Right renal pelvis (tissue), 4 donors: ENCODE measurements at places on chromosomes 16 and 17. TPM values are rescaled to one million over a fixed set of nuclear protein-coding genes. Genes with fewer than 3 reads are reported as not detected.

- DNase-seq: no peak
Measured at GRCh38 chr16:22763437-22764080, 50.4 kb upstream of the HS3ST2 start.

DNA sequence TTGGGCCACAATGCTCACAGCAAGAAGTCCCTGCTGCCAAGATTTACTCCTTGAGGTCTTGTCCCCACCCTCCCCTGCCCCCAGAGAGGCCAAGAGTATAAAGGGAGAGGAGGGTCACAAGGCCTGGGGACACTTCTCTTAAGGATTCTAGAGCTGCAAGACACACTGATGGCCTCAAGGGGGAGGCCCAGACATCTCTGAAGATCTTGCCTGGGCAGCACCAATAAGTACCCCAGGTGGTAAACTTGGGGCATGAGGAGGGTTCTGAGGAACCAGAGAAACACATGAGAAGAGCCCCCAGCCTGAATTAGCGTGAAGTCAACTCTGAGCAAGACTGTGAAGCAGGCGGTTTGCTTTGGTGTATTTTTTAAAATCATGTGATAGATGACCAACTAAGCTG is 26.8 kb upstream of the MTMR4 start:
- no peak for DNase-seq

Gene CX3CL1
- polyA plus RNA-seq: 30.3 TPM

DNA sequence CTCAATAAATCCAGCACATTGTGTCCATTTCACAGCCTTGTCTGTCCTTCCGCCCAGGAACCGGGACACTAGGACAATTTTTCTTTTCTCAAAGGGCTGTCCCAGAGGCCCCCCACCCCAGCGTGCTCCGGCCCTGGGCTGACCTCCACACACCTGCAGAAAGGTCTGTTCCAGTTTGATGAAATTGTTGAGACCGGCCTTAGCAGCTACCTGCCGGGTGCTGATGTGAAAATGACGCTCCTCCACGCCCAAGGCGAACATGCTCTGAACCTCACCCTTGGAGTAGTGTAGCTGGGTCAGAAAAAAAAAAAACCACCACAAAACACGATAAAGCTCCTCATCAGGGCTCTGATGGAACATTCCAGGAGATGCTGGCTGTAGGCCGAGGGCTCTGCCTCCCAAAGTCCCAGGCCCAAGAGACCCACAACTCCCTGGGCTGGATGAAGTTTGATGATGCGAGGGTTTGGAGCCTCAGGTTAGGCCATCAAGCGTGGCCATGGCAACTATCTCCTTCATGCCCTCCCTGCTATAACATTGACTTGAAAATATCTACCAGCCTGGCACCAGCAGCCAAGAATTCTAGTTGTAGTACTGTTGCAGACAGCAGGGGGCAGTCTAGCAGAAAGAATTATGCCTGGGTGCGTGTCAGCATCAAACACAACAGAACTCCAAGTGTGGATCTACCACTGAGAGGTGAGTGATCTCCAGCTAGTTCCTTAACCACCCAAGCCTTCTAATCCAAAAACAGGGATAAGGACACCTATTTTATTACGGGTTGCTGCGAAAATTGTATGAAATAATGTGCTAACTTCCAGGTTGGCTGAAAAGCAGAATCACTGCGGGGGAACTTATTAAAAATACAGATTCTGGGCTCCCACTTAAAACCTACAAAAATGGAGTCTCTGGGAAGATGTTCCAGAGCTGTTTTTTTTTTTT is 62.1 kb downstream of the RMI2 start:
- no peak for DNase-seq

DNA sequence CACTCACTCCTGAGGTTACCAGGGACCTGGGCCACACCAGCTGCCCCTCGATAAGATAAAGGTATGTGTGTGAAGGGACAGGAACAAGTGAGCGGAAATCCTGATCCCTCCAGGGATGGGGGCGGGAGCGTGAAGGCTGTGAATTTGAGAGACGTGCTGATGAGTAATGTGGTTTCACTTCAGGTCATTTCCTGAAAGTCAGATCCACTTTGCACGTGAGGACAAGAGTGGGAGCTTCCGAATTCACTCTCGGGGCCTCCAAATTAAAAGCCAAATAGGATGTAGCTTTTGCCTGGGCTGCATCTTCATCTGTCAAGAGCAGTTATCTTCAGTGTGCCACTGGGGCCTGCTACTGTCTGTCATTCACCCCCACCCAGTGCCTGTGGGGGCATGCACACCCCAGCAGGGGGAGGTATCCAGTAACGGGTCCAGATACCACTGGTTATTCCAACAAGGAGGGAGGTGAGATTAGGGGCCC is 87.4 kb upstream of the LHX1 start:
- DNase-seq: no peak

Gene MFAP4
- polyA plus RNA-seq: 199 TPM

GRCh38 chr17:78329263-78330059 is 30.4 kb downstream of the SOCS3 start:
- no peak for DNase-seq

GRCh38 chr17:17837380-17837821 is 615 bp upstream of the SREBF1 start:
- no peak for DNase-seq

- DNase-seq: no peak
Measured at GRCh38 chr17:75773808-75774470, 8.9 kb upstream of the GALK1 start.

Gene TAC4
- polyA plus RNA-seq: 0.17 TPM

GRCh38 chr17:69760562-69760961 is 314.5 kb upstream of the KCNJ16 start:
- no peak for DNase-seq

Gene CHD9NB
- 10.7 TPM for polyA plus RNA-seq

Gene ATP1B2
- polyA plus RNA-seq: 20.7 TPM

GRCh38 chr17:40309949-40310510 is 1.1 kb downstream of the RARA start:
- DNase-seq: no peak

Gene PRSS8
- 62.8 TPM for polyA plus RNA-seq

GRCh38 chr16:71880176-71880575 is 3.8 kb downstream of the ZNF821 start:
- DNase-seq: no peak

Gene SULT1A1
- polyA plus RNA-seq: 29.4 TPM

Gene TNFSF12
- 32.5 TPM for polyA plus RNA-seq

Gene SCGB1C2
- 2.1 TPM for polyA plus RNA-seq

GRCh38 chr17:45776896-45777295 is 7.2 kb upstream of the CRHR1 start:
- no peak for DNase-seq

- no peak for DNase-seq
Measured at GRCh38 chr17:36608280-36608679, 6.9 kb downstream of the MRM1 start.

- DNase-seq: no peak
Measured at GRCh38 chr17:77271411-77271810, 130.6 kb downstream of the SEC14L1 start.

GRCh38 chr16:72810480-72810879 is 237.4 kb downstream of the ZFHX3 start:
- DNase-seq: no peak

Gene CMTM1
- 7.6 TPM for polyA plus RNA-seq

Gene ITGA2B
- polyA plus RNA-seq: 5.2 TPM

Gene TUBG1
- 57.9 TPM for polyA plus RNA-seq

DNA sequence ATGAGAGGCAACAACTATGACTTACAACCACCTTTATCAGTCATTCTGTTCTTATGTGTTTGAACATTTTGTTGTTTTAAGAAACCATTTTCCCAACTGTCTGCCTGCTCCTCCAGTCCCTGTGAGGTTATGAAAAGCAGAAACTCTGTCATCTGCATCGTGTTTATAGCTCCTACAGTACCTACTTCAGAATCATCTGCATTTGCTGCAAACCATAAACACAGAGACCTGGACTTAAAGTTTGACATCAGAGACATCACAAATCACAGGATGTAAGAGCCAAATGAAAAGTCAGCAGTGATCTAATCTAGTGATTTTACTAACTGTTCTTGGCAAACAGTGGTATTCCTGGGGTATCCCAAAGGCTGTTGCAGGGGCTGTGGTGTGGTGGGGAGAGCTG is 55.2 kb downstream of the CDH11 start:
- no peak for DNase-seq

DNA sequence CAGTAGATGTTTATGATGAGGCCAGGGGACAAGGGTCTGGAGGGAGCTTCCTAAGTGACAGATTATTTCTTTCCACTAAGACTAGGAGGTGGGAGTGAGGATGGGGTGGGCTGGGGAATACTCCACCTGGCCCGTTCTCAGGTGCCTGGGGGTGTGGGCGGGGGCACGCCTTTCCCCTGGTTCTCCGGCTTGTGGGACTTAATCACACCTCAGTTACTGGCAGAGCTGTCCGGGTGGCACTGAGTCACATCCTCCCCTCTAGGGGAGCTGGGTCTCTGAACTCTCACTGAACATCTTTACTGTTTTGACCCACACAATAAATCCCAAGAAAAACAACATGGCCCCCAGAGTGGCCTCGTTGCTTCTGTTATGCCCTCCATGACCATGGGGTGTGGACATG is 332.8 kb downstream of the MAF start:
- no peak for DNase-seq

DNA sequence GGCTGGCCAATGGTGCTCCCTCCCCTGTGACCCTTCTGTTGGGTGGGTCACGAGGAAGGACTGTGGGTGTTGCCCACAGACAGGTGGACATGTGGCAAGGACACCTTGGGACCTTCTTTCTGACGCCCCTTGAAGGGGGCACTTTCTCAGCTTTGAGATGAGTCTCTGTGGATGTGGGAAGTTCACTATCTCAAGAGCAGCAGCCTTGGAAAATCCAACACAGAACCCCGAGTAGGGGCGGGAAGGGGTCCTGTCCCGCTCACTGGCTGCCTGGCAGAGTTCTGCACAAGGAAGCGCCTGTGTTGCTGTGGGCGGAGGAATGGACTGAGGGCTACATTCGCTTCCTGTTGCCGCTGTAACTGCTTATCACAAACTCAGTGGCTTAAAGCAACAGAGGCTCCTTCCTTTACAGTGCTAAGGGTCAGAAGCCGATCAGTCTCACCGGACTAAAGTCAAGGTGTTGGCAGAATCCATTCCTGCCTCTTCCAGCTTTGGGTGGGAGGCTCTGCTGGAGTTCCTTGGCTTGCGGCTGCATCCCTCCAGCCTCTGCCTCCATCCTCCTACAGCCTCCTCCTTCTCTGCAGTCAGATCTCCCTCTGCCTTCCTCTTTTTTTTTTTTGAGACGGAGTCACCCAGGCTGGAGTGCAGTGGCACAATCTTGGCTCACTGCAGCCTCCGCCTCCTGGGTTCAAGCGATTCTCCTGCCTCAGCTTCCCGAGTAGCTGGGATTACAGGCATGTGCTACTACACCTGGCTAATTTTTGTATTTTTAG is 305.2 kb downstream of the SEC14L1 start:
- DNase-seq: no peak

GRCh38 chr17:51035431-51035830 is 85.2 kb downstream of the SPAG9 start:
- no peak for DNase-seq

DNA sequence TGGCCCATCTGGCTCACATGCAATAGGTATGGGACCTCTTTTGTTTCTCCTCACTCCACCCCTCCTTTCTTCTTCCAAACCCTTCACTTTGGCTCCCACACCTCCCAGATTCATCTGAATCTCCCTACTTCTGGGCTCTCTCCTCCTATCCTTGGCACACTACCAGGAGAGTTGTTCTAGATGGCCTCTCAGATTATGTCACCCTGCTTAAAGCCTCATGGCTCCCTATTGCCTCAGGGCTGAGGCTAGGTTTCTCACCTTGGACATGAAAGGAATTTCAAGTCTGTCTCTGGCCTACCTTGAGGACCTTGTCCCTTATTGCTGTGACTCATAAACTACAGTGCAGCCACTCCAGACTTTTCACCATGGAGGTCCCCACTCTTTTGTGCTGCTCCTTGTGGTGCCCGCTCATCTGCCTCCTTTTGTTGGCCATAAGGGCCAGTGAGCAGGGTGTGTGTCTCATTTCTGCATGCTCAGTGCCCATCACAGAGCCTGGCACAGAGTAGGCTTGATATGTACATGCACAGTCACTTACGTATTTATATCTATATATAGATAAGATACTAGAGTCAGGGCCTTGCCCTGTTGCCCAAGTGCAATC is 1.0 kb upstream of the MFAP4 start:
- DNase-seq: no peak

DNA sequence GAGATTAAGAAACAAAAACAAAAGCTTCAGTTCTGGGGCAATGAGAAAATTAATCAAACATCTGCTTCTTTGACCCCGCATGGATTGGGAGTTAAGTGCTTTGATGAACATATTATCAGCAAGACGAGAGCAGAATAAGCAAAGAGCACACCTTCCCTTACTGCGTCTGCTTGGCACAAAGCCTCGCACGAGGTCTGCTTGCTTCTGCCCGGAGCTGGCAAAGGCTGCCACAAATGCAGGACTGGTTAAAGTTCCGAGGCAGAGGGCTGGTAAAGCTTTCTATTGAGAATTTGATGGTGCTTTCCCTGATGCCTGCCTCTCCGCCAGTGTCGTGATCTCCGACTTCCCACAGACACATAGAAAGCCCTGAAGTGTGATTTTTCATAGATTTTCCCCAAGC is 17.0 kb downstream of the VAT1L start:
- DNase-seq: no peak

DNA sequence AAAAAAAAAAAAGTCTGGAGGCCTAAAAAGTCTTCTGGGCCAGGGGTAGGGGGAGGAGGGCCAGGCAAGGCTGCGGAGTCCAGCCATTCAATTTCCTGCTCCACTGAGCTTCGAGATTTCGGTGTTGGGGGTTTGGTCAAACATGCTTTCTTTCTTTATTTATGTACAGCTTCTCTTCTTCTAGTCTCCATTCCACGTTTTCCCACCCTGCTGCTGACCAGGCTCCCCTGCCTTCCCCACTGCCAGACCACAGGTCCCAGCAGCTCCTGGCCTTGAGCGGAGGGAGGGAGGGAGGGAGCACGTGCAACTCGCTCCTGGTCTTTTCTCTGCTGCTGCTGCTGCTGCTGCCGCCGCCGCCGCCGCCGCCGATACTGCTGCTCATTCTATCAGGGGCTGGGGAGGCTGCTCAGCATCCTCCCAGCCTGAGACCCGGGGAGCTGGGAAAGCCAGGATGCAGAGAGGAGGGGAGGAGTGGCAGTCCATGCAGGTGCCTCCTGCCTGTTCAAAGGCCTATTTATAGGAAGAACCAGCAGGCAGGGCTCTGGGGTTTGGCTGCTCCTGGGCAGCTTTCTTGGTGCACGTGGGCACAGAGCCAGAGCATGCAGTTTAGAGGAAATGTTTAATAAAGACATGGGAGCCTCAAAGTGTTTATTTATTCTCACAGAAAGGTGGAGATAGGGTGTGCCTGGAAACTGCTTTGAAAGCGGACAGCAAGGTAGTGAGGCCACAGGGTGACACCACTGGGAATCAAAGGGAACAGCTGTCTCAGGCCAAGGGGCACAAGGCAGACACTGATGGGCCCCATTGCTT is 23.4 kb upstream of the ZFHX3 start:
- no peak for DNase-seq

Gene ANKFN1
- 1.3 TPM for polyA plus RNA-seq

Gene DRC3
- polyA plus RNA-seq: 14.7 TPM

Gene TBC1D3H
- not detected for polyA plus RNA-seq

Gene KCTD5
- 25.6 TPM for polyA plus RNA-seq

Gene KRT31
- polyA plus RNA-seq: not detected

GRCh38 chr16:55834049-55834448 is 1.2 kb upstream of the CES1 start:
- no peak for DNase-seq

GRCh38 chr16:28923652-28924398 is 1.2 kb downstream of the RABEP2 start:
- no peak for DNase-seq

Gene AIPL1
- not detected for polyA plus RNA-seq
